CD4-positive, alpha-beta T cell treated with Interleukin-12 subunit alpha and Interleukin-12 subunit beta, for 1 hour (primary cell): ENCODE measurements at places on chromosomes 16 and 17.
A peak's percentile ranks its signal among the peaks of the same experiment; 100 is the strongest.

- DNase-seq, result no peak
Observed at GRCh38 chr16:12436201-12436657, 367.5 kb downstream of the CPPED1 start.

DNA sequence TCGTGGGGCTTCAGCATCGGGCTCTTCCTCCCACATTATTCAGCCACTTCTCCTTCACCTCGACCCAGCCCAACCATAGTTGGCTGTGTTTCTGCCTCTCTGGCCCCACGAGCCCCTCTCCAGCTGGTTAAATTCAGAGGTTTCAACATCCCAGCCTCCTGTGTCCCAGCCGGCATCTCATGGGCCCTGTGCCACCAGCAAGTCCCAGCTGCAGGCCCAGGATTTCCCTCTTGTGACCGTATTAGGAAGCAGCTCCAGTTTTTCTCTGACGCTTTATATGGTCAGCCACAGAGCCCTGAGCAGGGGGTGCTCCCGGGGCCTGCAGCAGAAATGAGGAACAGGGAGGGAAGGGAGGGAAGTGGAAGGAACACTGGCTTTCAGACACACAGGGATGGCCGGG, 27.4 kb downstream of the MYH11 start:
- DNase-seq, result no peak

- DNase-seq, result no peak
Observed at GRCh38 chr17:68399638-68400403, 57.5 kb downstream of the WIPI1 start.

DNA sequence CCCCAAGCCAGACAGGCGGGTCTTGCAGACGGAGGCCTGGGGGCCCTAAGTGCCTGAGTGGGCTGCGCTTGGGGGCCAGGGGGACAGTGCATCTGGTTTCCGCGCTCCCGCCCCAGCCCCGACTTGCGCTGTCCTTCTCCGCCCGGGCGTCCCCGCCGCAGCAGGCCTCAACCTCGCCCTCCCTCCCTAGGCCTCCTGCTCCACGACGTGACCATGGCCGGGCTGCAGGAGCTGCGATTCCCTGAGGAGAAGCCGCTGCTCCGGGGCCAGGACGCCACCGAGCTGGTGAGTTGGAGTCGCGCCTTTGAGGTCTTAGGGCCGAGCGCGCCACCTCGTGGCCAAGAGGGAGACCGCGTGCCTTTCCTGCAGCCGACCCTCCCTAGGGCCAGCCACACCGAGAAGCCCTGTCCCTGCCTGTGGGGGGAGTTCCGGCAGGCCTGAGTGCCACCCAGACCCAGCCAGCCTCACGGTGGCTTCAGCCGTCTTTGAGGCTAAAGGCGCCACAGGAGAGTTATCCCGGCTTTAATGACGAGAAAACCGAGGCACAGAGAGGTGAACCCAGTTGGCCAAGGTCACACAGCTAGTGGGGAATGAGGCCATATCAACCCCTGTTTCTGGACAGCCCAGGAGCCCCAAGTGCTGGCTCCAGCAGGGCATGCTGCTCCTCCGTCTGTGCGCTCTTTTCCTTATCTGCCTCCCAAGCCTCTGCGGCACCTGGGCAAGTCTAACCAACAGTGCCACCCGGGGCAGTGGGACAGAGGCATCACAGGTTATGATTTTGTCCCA, 12.2 kb upstream of the NDRG4 start:
- peak; percentile 68 for DNase-seq

DNA sequence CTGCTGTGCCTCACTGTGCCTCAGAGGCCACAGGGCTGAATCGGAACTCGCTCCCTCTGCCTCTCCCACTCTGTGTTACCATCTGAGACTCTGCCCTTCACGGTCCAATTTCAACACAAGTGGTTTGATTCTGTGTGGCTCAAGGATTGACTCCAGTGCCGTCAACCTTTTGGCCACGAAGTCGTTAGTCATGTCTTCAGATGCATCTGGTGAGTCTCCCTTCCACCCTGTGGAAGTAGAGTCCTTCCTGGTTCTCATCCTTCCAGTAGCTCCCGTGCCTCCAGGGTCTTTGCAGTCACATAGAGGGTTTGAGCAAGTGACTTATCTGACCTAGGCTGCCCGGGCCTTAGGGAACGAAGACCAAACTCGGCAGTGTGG, 51.2 kb downstream of the PGS1 start:
- no peak for DNase-seq
